HFF-Myc (cell line): ENCODE measurements at places on chromosomes 1 and 21.

DNA sequence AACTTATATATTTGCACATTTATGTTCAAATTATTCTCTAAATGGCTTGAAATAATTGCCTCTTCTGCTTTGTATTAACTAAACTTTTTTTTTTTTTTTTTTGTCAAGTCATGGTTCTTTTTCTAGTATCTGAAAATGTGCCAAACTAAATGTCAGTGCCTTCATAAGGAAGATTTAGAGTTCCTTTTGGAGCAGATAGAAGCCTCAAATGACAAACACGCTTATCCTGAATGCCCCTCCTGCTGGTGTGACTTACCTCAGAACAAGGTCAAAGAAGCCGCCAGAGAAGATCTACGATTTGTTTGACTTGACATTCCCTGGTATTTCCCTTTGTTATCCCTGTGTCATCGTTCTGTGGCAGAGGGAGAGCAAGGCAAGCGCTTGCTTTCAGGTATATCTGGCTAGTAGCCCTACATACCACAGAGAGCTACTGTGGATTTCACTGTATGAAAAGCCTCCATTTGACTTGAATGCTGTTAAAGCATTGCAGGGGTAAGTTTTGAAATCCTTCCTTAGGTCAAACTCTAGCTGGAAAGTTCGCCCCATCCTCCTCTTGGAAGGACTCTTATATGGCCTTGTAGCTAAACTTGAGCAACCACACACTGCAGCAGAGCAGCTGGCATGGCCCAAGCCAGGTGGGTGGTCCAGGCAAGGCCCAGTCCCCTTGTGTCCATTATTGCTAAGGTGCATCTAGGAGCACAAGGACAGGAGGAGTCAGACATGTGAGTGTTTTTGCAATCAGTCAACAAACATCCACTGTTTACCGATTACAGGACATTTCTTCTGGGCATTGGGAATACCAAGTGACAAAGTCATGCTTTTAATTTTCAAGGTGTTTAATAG lies 285.4 kb upstream of the USP25 start:
- no peak for DNase-seq

DNA sequence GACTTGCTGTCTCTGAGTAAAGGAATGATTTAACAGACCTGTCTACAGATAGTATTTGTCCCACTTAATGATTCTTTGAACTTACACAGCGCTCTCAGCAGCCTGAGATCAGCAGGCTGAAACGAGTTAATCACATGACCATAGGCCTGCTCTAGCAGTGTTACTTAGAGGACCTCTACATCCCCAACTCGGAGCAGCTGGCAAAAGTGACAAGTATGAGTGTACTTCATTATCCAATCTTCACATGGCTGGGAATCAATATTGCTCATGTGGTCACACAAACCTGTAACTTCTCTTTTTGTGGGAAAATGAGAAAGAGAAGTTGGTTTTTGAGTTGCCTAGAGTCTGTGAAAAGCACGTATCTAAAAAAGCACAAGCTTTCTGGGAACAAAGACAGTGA lies 11.4 kb upstream of the ATP13A2 start:
- DNase-seq = no peak

- DNase-seq = no peak
These were observed 9.3 kb downstream of the PLA2G2A start for GRCh38 chr1:19969898-19970660.

- no peak for DNase-seq
These were observed 2.6 kb downstream of the PRDM2 start for GRCh38 chr1:13702425-13703127.

GRCh38 chr1:25769625-25770383 lies 30.2 kb upstream of the SELENON start:
- DNase-seq = no peak

- no peak for DNase-seq
These were observed 26.0 kb downstream of the ATF6 start for GRCh38 chr1:161791904-161792655.

DNA sequence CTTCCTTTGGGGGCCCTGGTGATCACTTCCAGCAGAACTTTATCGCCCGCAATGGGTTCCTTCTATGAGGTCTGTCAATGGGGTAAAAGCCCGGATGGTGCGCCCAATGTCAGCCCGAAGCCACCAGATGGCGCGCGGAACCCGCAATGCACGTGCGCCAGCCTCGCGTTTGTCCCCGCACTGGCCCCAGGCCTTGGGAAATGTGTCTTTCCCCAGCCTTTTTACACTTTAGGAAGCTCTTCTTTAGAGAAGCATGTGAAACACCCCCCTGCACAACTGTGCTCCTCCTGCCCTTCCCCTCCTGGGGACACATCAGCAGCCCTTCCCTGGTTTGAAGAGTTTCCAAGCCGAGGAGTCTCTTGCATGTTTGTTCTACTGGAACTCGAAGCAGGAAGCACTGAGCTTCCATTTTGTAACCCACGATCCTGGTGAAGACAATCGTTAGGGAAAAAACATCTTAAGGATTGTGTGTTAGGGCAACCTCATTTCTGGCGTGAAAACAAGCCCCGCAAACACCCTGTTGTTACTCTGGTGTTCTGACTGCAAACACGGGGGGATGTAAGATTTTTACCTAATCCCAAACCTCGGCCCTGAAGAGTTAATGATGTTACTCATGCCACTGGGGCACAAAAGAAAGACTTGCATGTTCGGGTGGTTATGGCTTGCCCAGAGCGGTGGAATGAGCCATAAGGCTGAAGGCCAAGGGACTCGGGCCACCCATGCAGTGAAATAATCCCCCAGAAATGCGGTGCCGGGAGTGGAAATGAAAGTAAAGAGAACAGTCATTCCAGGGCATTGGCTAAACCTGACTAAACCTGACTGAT lies 20.4 kb upstream of the TARBP1 start:
- DNase-seq = peak; percentile 65

GRCh38 chr1:228883535-228883934 lies 148.3 kb downstream of the RHOU start:
- DNase-seq = no peak

DNA sequence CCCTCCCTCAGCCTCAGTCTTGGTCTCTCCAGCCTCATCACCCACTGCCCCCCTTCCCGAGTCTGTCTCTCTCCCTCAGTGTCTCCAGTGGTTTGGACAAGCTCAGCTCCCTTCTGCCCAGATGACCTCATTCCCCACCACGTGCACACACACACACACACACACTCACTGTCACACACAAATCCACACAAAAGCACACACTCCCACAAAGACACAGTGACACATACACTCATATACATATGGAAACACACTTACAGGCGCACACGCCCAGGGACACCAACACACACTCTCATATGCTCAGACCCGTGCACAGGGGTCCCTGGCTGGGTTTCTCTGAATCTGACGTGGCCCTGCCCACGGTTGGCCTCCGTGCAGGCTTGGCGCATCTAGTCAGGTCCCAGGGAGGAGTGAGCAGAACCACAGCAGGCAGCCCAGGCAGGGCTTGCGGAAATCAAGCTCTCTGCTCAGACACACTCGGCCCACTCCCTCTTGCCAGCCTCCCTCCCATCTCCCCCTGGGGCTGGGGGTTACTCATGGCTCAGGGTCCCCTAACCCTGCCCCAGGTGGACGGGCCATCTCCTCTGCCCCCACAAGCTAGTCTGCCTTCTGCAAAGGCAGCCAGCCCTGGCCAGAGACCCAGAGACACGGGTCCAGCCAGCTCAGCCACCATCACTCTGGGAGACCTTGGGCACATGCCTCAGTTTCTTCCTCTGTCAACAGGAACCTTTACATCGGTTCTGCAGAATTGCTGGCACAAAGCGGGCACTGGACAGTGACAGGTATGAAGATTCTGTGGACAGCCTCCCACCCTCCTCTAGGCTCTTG lies 38.5 kb upstream of the FAM131C start:
- no peak for DNase-seq

- no peak for DNase-seq
These were observed 113.6 kb upstream of the TMPRSS2 start for GRCh38 chr21:41621513-41621912.

DNA sequence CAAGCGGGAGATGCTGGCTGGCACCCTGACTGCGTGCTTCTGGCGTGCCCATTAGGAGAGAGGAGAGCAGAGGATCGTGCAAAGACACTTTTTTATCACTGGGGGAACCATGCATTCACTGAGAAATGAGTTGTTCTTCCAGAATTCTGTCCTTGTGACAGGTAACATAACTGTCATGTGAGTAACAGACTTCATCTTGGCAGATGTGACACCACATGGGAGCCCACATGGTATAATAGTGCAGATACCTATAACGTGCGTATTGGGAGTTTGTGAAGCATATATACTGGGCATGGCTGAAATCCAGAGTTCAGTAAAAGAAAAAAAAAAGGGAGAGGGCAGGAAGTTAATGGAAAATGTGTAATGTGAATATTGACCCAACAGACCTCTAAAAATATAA lies 159.6 kb upstream of the BACE2 start:
- DNase-seq = no peak

GRCh38 chr1:247008406-247008799 lies 546 bp upstream of the ZNF695 start:
- no peak for DNase-seq

DNA sequence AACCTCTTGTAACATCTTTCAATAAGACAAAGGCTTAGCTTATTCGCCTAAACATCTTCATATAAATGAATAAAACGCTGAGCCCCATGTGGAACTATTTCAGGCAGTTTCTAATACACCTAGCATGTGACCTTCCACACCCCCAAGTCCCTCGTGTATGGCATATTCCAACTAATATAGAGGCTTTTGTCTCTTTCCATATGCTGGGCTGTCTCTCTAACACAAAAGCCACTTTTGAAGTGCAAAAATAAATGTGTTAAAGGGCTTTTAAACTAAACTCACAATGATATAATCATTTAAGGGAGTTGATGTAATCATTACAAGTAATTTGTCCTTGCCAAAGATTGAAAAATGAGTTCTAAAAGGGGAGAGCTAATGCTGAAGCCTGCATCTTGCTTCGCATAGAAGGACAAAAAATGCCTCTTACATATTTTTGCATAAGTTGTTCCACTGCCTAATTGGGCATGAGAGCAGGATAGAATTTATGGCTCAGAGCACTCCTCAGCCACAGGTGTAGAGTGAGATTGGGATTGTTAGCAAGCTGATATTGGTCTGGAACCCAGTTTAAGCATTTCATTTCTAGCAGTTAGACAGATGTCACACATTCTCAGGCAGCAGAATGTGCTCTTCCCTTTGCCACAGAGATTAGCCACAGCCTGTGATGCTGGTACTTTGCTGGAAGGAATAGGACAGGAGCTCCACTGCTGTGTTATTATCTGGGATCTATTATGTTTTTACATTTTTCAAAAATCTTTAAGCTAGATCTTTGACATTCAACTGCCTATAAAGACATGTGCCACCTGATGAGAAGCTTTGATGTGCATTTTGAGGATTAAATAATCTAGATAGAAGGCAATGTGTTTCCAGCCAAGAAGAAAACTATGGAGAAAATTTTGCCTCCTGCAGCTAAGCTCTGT lies 1044.4 kb downstream of the ADGRL2 start:
- DNase-seq = no peak

- DNase-seq = no peak
These were observed 175.9 kb downstream of the GREM2 start for GRCh38 chr1:240435996-240436566.

- DNase-seq = no peak
These were observed 36.8 kb upstream of the ZNF648 start for GRCh38 chr1:182098301-182098700.

GRCh38 chr1:214540324-214540723 lies 11.1 kb downstream of the PTPN14 start:
- no peak for DNase-seq

- DNase-seq = no peak
These were observed 12.4 kb downstream of the RNF220 start for GRCh38 chr1:44417351-44418021.

- no peak for DNase-seq
These were observed 459 bp downstream of the CAPZB start for GRCh38 chr1:19484798-19485361.

- no peak for DNase-seq
These were observed 261.4 kb upstream of the C1orf174 start for GRCh38 chr1:4161366-4162006.

DNA sequence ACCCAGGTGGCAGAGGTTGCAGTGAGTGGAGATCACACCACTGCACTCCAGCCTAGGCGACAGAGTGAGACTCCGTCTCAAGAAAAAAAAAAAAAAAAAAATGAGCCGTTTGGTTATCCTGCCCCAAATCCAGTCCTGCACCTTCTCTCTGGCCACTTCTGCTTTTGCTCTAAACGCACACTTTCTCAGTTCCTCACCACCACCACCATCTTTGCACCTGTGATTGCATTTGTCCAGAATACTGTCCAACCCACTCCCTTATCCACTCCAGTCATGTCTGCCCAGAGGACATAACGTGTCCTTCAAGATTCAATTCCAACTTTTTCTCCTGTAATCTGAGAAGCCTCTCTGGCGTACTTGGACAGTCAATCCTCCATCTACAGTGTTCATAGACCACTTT lies 2.2 kb upstream of the NEK2 start:
- DNase-seq = no peak

GRCh38 chr1:198651650-198652400 lies 13.0 kb downstream of the PTPRC start:
- DNase-seq = no peak

DNA sequence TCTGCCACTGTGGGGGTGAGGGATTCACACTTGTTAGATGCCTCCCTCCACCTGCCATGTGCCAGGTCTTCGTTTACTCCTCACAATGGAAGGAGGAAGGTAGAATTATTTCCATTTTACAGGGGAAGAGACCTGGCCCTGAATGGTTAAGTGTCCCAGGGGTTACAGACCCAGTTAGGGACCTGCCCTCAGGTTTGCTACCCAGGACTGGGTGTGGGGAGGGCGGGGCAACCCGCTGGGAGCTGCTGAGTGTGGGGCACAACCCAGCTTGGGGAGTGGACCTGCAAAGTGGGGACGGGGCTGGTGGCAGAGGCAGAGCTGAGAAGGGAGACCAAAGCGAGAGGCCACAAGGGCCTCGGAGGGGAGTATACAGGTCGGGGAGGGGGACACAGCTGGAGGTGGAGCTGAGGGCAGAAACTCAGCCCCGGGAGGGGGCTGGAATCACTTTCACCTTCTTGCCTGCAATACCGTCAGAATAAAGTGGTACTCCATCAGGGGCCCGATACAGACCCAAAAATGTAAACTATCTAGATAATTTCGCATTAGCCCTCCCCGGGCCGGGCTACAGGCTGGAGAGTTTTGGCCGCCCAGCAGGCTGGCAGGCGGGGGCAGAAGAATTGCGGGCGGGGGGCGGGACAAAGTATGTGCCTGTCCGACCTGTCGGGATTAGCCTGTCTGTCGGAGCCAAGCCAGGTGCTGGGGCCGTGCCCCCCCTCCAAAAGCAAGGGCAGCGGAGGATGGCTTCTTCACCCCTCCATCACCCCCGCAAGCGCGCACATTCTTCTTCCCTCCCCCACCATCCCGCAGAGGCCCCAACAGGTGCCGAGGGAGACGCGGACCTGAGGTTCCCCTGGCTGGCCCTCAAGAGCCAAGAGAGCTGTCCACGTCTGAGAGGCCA lies 1.4 kb downstream of the RSPO1 start:
- no peak for DNase-seq
